ENCODE measurements at places on chromosomes 5 and 9.

GRCh38 chr9:107841076-107841475 is 351.5 kb upstream of the KLF4 start:
- DNase-seq, result no peak

GRCh38 chr5:160837211-160837610 is 14.8 kb downstream of the ATP10B start:
- DNase-seq, result no peak

- no peak for DNase-seq
These were observed 83.4 kb upstream of the SMIM23 start for GRCh38 chr5:171702135-171702770.

DNA sequence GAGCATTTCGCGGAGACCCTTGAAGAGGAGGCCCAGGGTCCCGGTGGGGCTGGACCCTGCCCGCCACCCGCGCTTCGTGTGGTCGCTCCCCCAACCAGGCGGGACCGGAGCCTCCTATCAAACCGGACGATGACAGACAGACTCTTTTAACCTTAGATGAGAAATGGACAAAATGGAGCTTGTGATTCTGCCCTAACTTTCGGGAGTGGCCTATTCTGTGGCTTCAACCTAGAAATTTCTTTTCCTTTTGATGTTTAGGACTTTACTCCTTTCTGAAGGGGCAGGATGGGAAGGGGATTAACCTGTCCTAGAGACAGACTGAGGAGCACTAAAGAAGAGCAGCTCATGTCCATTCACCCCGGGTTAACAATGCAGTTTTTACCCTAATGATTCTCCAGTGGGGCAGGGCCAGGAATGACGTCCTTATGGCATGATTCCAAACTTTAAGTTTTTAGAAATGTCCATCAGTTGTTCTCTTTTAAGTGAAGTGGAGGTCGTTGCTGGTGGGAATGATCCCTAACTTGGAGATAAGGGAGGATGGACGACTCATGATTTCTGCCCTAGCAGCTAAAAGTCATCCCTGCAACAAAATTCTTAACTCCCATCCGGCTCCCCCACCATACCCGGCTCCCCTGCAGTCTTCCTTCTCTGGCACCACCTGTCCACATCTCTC is 1.0 kb downstream of the NIPSNAP3A start:
- peak; percentile 53 for DNase-seq

- no peak for DNase-seq
These were observed 164.5 kb downstream of the MED27 start for GRCh38 chr9:131915181-131915580.

- peak; percentile 85 for DNase-seq
These were observed at the start of gene CARD6 for GRCh38 chr5:40841068-40841805. CARD6 (plus strand) TSS chr5:40841367; CDS start chr5:40841383, 16 bp downstream.

DNA sequence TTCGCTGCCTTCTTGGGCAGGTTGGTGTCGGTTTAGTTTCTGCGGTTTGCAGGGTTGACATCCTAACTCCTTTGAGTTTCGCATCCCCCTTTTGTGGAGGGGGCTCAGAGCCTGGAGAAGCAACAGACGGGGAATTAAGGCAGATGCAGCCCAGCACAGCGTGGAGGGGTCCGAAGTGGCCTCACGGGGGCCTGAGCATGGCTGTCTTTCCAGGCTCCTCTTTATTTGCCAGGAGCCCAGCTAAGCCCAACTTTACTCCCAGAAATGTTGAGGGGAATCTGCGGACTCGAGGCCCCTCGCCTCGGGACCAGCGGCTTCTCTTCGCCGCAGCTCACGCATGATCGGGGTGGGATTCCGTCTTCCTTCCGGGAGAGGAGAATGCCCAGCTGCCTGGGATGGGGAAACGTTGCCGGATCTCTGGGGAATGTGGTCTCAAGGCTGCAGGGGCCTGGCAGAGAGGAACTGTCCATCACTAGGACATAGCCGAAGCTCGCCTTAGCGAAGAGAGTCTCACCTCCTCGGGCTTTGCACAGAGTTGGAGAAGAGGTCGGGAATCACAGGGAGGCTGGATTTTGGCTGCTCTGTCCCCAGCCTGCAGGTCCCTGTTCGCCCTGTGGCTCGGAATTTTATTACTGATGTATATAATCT is 1.3 kb downstream of the RAI14 start:
- no peak for DNase-seq

All from OCI-M1 (cell line).